IPS DF 6.9 (cell line): ENCODE measurements at places on chromosomes 4 and X.
A peak's percentile ranks its signal among the peaks of the same experiment; 100 is the strongest.

GRCh38 chr4:54384563-54384962 lies 155.5 kb downstream of the PDGFRA start:
- no peaks in the 10 kb centered on the region for H3K36me3 ChIP-seq
- H3K4me3 ChIP-seq, result no peak overlapping the region
- no peak for DNase-seq
- H3K27me3 ChIP-seq, result no peaks in the 10 kb centered on the region

DNA sequence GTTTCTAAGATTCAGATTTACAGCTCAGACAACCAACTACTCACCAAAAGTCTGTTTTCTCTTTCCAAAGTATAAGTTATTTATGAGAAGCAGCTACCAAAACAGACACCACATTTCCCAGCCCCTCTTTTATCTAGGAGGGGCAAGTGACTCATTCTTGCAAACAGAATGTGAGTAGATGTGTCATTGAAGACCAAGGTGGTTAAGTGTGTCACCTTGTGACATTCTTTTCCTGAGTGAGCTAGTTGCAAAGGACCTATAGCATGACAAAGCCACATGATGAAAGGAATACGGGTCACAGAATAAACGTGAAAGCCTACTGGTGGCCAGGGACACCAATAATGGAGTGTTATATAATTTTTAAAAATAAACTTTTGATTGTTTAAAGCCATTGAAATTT lies 50.0 kb downstream of the SLC7A11 start:
- H3K36me3 ChIP-seq, result no peaks in the 10 kb centered on the region
- no peak for DNase-seq
- no peaks in the 10 kb centered on the region for H3K27me3 ChIP-seq
- H3K4me1 ChIP-seq, result no peaks in the 10 kb centered on the region

DNA sequence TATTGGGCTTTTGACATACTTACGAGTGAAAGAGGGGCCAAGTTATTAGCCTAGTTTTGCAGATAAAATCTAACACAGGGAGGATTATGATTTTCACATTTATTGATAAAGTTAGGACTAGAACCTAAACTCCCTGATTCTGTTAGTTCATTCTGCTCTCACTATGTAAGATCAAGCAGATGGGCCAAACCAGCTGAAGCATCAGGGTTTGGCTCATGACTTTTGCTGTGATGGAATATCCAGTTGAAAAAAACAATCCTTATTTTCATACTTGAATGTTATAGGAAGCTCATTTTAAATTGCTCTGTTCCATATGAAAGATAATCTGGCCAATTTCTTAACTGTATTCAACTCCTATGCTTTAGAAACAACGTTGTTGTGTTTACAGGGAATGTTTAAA lies 21.2 kb downstream of the SPRY1 start:
- peaks cover 4% of the 10 kb centered on the region; the same call in 1 of the 2 replicates for H3K4me1 ChIP-seq
- H3K4me3 ChIP-seq, result no peak overlapping the region
- no peak overlapping the region for H3K27ac ChIP-seq
- DNase-seq, result no peak
- H3K36me3 ChIP-seq, result no peaks in the 10 kb centered on the region
- no peaks in the 10 kb centered on the region for H3K27me3 ChIP-seq

DNA sequence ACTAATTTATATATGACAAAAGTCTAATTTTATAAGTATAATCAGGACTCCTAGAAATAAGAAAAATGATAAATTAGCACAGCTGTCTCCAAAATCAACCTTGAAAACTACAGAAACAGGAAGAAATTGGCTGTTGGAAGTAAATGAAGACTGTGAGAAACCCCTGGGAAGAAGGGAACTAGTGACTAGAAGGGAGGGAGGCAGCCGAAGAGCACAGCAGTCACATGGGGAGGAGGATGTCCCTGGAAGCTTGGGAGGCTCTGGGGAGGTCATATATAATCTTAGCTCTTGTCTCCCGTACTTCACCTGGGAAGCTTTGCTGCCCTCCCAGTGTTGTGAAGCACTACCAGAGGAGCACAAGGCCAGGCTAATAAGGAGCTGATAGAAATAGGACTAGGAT lies 8.9 kb upstream of the TMA16 start:
- DNase-seq, result no peak
- no peak overlapping the region for H3K4me3 ChIP-seq
- H3K27ac ChIP-seq, result no peak overlapping the region

GRCh38 chr4:1910643-1911042 lies 39.5 kb downstream of the NSD2 start:
- peak; percentile 22 for DNase-seq
- no peaks in the 10 kb centered on the region for H3K27me3 ChIP-seq
- no peak overlapping the region for H3K4me3 ChIP-seq
- H3K36me3 ChIP-seq, result no peaks in the 10 kb centered on the region
- no peak overlapping the region for H3K27ac ChIP-seq

GRCh38 chr4:53141308-53141707 lies 224.6 kb downstream of the SCFD2 start:
- H3K4me3 ChIP-seq, result no peak overlapping the region
- no peaks in the 10 kb centered on the region for H3K27me3 ChIP-seq

GRCh38 chr4:184122631-184123408 lies 94.9 kb downstream of the ENPP6 start:
- H3K27me3 ChIP-seq, result no peaks in the 10 kb centered on the region
- H3K36me3 ChIP-seq, result no peaks in the 10 kb centered on the region
- H3K4me1 ChIP-seq, result no peaks in the 10 kb centered on the region
- H3K27ac ChIP-seq, result no peak overlapping the region
- no peak for DNase-seq
- no peak overlapping the region for H3K4me3 ChIP-seq

- no peak overlapping the region for H3K4me3 ChIP-seq
- no peak for DNase-seq
- no peaks in the 10 kb centered on the region; the same call in 1 of the 2 replicates for H3K4me1 ChIP-seq
- no peaks in the 10 kb centered on the region for H3K36me3 ChIP-seq
- no peaks in the 10 kb centered on the region for H3K27me3 ChIP-seq
Observed at GRCh38 chr4:40301603-40302002, 33.5 kb upstream of the CHRNA9 start.

DNA sequence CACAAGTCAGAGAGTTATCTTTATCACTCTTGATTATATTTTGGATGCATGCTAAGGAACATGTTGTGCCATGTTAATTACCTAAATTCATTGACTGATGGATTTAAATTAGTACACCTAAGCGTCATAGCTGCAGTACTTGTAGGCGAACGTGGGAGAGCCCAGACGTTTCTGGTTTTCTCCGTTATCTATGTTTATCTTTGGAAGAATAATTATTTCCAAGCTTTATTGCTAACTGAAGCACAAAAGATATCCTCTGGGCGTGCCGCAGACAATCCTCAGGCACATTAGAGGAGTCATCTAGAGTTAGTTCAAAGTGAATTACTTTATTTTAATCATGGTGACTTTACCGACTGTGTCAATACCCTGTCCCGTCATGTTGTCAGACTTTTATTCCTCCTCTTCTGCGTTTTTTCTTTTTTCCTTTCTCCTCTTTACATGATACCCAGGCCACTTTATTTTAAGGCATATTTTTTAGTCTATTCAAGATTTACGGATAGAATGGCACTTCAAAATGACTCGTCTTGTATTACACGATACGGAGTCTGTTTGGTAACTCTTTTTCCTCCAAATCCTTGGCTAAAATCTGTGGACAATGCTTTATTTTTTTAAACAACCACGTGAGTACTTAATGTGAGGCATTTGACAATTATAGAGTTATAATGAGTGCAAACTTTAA lies 632.0 kb upstream of the TENM3 start:
- H3K27me3 ChIP-seq, result no peaks in the 10 kb centered on the region
- H3K36me3 ChIP-seq, result no peaks in the 10 kb centered on the region
- H3K4me1 ChIP-seq, result no peaks in the 10 kb centered on the region
- DNase-seq, result no peak

GRCh38 chr4:128819082-128819742 lies 9.7 kb downstream of the JADE1 start:
- H3K27me3 ChIP-seq, result no peaks in the 10 kb centered on the region
- DNase-seq, result no peak
- H3K27ac ChIP-seq, result no peak overlapping the region
- H3K4me1 ChIP-seq, result 0 out of 2 replicates have a peak, but pooled peaks cover 2% of the 10 kb centered on the region
- H3K36me3 ChIP-seq, result peaks cover 2% of the 10 kb centered on the region; the same call in 1 of the 2 replicates
- H3K4me3 ChIP-seq, result no peak overlapping the region

- no peaks in the 10 kb centered on the region for H3K4me1 ChIP-seq
- H3K27ac ChIP-seq, result no peak overlapping the region
- no peak overlapping the region for H3K4me3 ChIP-seq
- no peak for DNase-seq
- no peaks in the 10 kb centered on the region for H3K36me3 ChIP-seq
Observed at GRCh38 chr4:112927544-112927943, 121.9 kb upstream of the ANK2 start.

- no peaks in the 10 kb centered on the region for H3K27me3 ChIP-seq
- H3K4me3 ChIP-seq, result no peak overlapping the region
- no peak overlapping the region for H3K27ac ChIP-seq
- no peaks in the 10 kb centered on the region for H3K36me3 ChIP-seq
Observed at GRCh38 chr4:79174490-79175252, 151.2 kb downstream of the NAA11 start.

DNA sequence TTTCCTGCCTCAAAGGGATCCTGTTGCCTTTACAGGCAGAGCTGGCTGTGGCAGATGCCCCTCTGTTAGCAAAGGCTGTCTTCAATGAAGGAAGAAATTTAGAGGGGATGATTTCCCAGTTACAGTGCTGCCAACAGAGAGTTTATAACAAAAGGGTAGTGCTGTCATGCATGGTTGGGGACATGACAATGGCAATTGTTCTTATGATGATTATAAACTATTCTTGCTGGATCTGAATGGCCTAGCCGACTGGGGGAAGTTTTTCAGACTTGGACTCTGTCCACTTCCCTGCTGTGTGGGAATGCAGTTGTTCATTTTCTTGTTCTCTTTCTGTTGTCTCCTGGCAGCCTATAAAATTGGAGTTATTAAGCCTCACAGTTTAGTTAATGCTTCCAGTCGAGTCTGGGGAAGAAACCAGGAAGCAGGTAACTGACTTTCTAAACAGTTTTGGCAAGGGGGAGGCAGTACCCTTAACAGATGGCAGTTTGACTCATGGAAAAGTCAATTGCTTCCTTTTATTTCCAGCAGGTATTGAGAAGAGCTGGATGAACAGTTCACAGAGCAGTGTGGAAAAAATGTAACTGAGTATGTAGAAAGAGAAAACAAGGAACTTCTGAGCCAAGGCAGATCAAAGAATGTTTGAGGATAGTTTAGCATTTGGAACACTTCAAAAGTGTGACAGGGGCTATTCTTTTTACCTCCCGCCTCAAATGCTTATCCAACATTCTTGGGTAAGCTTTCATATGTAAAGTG lies 582.6 kb downstream of the RAPGEF2 start:
- no peak overlapping the region for H3K27ac ChIP-seq
- no peak overlapping the region for H3K4me3 ChIP-seq
- no peaks in the 10 kb centered on the region for H3K4me1 ChIP-seq
- H3K36me3 ChIP-seq, result no peaks in the 10 kb centered on the region

DNA sequence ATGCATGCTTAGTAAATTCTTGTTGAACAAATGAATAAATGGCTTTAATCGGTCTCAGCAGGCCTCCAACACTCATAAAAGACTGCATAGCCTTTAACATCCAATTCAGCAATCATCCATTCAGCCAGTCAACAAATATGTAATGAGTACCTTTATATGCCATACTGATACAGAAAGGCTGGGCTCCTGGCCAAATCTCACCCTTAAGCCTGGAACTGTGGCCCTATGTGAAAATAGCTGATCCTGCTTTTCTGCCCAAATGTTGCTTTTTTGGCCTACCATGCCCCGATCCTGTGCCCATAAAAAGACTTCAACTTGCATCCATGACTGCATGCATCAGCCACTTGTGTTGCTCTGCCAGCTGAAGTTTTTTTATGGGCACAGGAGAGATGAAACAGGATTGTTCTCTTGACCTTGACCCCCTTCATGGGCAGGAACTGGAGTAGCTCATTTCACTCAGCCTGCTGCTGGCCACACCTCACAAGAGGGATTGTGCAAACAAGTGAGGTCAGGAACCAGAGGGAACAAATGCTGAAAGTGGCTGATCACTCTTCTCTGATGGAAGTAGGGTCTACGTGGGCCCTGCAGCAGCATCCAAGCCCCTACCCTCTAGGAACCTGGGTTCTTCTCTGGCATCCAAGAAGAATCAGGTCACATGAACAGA lies 75.6 kb downstream of the NPY1R start:
- no peaks in the 10 kb centered on the region for H3K4me1 ChIP-seq
- no peaks in the 10 kb centered on the region for H3K36me3 ChIP-seq
- H3K4me3 ChIP-seq, result no peak overlapping the region
- no peaks in the 10 kb centered on the region for H3K27me3 ChIP-seq

GRCh38 chrX:41457613-41458192 lies 10.6 kb downstream of the NYX start:
- DNase-seq, result no peak
- no peak overlapping the region for H3K27ac ChIP-seq
- H3K36me3 ChIP-seq, result no peaks in the 10 kb centered on the region
- H3K27me3 ChIP-seq, result no peaks in the 10 kb centered on the region

DNA sequence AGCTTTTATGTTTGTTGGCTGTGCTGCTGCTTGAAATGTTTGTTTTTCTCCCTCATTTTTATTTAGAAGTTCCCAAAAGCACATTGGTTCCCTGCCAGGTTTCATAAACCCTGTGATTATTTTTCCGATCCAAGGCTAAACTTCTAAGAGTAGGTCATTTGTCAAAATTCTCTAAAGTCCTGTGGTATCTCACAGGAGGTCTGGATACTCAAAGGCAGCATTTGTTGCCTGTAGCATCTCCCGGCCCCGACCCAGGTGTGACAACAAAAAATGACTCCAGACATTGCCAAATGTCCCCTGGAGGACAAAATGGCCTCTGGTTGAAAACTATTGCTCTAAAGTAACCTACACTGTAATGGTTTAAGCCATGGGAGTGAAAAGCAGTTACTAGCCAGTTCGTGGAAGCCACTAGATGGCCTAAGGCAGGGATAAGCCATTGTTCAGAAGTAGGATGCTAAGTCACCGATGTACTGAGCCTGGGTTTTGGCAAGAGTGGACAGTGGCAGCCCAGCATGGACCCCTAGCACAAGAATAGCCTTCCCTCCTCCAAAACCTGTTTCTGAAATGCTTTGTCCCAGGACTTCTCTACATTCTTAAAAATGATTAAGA lies 256.1 kb downstream of the THOC2 start:
- no peaks in the 10 kb centered on the region for H3K27me3 ChIP-seq
- H3K4me3 ChIP-seq, result no peak overlapping the region
- H3K36me3 ChIP-seq, result no peaks in the 10 kb centered on the region
- no peaks in the 10 kb centered on the region for H3K4me1 ChIP-seq

- no peak for DNase-seq
- no peaks in the 10 kb centered on the region for H3K27me3 ChIP-seq
- no peaks in the 10 kb centered on the region for H3K4me1 ChIP-seq
- H3K4me3 ChIP-seq, result no peak overlapping the region
- no peaks in the 10 kb centered on the region for H3K36me3 ChIP-seq
- H3K27ac ChIP-seq, result no peak overlapping the region
Observed at GRCh38 chr4:122652379-122652778, 31.5 kb upstream of the IL21 start.

- no peak overlapping the region for H3K27ac ChIP-seq
- no peaks in the 10 kb centered on the region for H3K4me1 ChIP-seq
- no peak for DNase-seq
- no peaks in the 10 kb centered on the region for H3K27me3 ChIP-seq
- H3K36me3 ChIP-seq, result no peaks in the 10 kb centered on the region
- no peak overlapping the region for H3K4me3 ChIP-seq
Observed at GRCh38 chrX:9628779-9629493, 136.7 kb downstream of the GPR143 start.

DNA sequence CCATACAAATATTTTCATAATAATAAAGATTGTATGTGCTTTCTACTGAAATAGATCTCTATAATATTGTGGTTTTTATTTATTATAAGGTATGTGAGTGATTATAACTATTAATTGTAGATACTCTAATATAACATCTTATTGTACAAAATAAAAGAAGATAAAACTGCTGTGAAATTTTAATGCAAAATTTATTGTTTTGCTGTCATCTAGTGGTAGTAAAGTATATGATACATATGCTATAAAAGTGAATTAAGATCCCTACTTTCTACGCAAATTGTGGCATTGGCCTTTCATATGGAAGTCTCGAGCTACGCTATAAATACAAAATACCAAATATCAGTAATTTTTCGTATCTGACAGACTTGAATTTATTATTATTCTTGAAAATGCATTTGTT lies 19.3 kb downstream of the YIPF7 start:
- no peaks in the 10 kb centered on the region for H3K4me1 ChIP-seq
- no peaks in the 10 kb centered on the region for H3K27me3 ChIP-seq
- no peak overlapping the region for H3K4me3 ChIP-seq
